Parietal lobe (tissue), 2 donors: ENCODE measurements at places on chromosomes 4 and X. TPM values are rescaled to one million over a fixed set of nuclear protein-coding genes. Genes with fewer than 3 reads are reported as not detected.

The MAGEB4 gene
- not detected for total RNA-seq

The NPY2R gene
- 1.3 TPM for total RNA-seq

The PRSS12 gene
- total RNA-seq, result 88.3 TPM

The AKAP4 gene
- not detected for total RNA-seq

The DUSP9 gene
- 1.6 TPM for total RNA-seq

The SERPINA7 gene
- total RNA-seq, result not detected
